Hepatocyte (in vitro differentiated cells): ENCODE measurements at places on chromosomes 4 and X. TPM values are rescaled to one million over a fixed set of nuclear protein-coding genes. Genes with fewer than 3 reads are reported as not detected.

Gene MRPL1
- 27.2 and 32.3 TPM in 2 replicates for total RNA-seq

DNA sequence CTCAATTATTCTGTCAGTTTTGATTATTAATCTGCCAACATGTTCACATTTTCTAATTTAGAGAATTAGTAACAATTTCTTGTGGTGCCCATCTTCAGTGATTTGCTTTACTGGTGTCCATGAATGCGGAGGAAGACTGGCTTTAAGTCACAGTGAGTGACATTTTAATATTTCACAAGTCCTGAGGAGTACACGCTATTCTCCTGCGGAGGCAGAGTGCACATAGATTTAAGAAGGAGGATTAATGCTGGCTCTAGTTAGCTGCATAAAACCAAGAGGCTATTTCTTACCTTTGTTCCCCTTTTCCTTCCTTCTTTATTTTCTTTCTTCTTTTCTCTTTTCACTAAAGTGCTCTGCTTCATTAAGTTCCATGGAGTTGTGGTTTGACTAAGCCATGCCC is 495.2 kb upstream of the IGFBP7 start:
- peaks cover 10% of the 10 kb centered on the region for H3K4me1 ChIP-seq
- DNase-seq, result no peak
- no peak overlapping the region for H3K27ac ChIP-seq
- no peaks in the 10 kb centered on the region for H3K27me3 ChIP-seq
- H3K4me3 ChIP-seq, result no peak overlapping the region
- H3K36me3 ChIP-seq, result no peaks in the 10 kb centered on the region

GRCh38 chrX:42714981-42715700 is 62.8 kb downstream of the PPP1R2C start:
- H3K36me3 ChIP-seq, result no peaks in the 10 kb centered on the region
- no peaks in the 10 kb centered on the region for H3K27me3 ChIP-seq
- no peak overlapping the region for H3K27ac ChIP-seq

Gene KLHL13
- 44.9 and 49.4 TPM in 2 replicates for total RNA-seq

- no peak overlapping the region for H3K4me3 ChIP-seq
- peak overlapping the region; percentile 38 for H3K27ac ChIP-seq
- H3K27me3 ChIP-seq, result no peaks in the 10 kb centered on the region
- DNase-seq, result peak; percentile 47
- H3K4me1 ChIP-seq, result no peaks in the 10 kb centered on the region
- no peaks in the 10 kb centered on the region for H3K36me3 ChIP-seq
These were observed 581.4 kb upstream of the DIPK2B start for GRCh38 chrX:45781901-45782553.

- H3K27me3 ChIP-seq, result no peaks in the 10 kb centered on the region
- H3K4me3 ChIP-seq, result no peak overlapping the region
- no peaks in the 10 kb centered on the region for H3K4me1 ChIP-seq
- no peak for DNase-seq
- H3K27ac ChIP-seq, result no peak overlapping the region
These were observed 571.2 kb upstream of the ACTRT1 start for GRCh38 chrX:128623361-128623760.

DNA sequence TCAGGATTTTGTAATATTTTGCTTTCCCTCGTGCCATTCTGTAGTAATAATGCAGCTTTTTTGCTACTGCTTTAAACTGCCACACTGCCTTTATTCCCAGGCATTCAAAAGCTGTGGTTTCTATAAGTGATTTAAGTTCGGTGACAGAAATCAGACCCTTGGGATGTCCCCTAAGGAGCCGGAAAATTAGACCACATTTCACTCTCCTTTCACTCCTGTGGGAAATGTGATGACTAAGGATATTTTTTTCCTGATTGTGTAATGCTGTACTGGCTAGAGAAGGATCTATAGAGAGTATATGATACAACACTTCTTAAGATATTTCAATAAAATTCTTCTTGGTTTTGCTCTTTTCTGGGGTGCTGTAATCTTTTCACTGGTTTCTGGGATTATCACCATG is 24.4 kb downstream of the UGT2A3 start:
- no peak for DNase-seq
- H3K36me3 ChIP-seq, result no peaks in the 10 kb centered on the region
- no peaks in the 10 kb centered on the region for H3K27me3 ChIP-seq
- no peak overlapping the region for H3K4me3 ChIP-seq

DNA sequence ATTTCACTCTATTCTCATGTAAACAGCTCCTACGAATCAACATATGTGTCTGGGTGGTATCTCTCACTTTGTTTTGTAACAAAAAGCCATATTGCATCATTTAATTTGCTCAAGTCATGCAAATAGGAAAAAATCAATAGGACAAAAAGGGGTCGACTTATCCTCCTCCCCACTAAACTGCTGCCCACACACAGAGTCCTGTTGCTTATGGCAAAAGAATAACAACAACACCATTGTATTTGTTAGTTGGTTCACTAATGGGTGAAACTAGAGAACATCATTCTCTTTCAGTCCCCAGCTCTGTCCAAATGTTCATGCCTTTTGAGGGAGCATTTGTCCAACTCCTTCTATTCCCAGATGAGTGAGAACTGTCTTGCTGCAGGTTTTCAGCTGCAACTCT is 2.1 kb downstream of the HHIP start:
- H3K36me3 ChIP-seq, result no peaks in the 10 kb centered on the region
- no peak for DNase-seq
- H3K27me3 ChIP-seq, result peaks cover 42% of the 10 kb centered on the region
- H3K4me1 ChIP-seq, result peaks cover 6% of the 10 kb centered on the region
- H3K4me3 ChIP-seq, result peak overlapping the region; percentile 71
- peak overlapping the region; percentile 43 for H3K27ac ChIP-seq

DNA sequence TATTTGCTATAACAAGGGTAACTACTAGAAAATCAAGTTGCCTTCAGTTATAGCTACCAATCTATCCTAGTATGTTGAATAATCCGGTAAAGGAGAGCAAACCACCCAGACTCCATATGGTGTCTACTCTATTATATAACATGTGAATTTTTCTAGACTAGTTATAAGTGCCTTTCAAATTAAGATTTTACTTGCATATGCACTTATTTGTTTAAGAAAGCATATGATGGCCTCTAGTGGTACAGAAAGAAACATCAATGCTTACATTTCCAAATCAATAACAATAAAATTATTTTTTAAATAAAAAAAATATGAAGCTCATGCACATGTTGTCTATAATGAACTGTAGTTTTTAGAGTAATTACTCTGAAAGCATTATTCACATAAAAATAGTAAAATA is 1516.4 kb upstream of the PABPC4L start:
- H3K27me3 ChIP-seq, result no peaks in the 10 kb centered on the region
- H3K4me1 ChIP-seq, result no peaks in the 10 kb centered on the region
- no peaks in the 10 kb centered on the region for H3K36me3 ChIP-seq
- DNase-seq, result no peak
- H3K27ac ChIP-seq, result no peak overlapping the region
- no peak overlapping the region for H3K4me3 ChIP-seq

GRCh38 chr4:186743261-186743660 is 19.6 kb upstream of the FAT1 start:
- H3K4me3 ChIP-seq, result no peak overlapping the region
- H3K4me1 ChIP-seq, result peaks cover 11% of the 10 kb centered on the region
- no peak for DNase-seq
- H3K36me3 ChIP-seq, result no peaks in the 10 kb centered on the region

DNA sequence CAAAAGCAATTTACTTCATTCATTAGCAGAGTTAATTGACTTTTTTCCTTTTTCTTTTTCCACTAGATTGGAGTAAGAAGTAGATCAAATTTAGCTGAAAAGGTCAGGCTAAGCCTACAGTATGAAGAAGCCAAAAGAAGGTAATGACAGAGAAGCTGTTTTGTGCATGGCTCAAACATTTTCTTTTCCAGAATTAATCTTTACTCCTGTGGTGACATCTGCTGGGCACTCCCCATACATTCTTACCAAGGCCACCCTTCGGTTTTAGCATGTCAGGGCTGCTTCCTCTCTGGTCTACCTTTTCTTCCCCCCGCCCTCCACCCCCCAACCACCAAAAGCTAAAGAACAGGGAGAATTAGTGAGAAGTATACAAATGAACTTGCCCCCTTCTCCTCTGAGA is 70.2 kb downstream of the CLDN22 start:
- H3K27ac ChIP-seq, result no peak overlapping the region
- no peaks in the 10 kb centered on the region for H3K36me3 ChIP-seq
- H3K4me1 ChIP-seq, result no peaks in the 10 kb centered on the region

DNA sequence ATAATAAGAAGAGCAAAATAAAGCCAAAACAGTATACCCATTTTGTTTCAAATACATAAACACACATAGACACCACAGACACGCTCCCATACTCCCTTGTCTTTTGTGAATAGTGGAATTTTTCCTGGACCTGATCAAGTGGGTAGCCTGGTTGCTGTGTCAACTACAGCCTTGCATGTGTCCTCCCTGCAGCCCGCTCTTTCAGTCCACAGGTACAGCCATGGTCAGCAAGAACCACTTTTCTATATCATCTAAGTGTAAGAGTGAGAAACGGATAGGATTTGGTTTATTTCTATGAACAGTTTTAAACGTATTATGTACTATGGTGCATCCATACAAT is 9.8 kb downstream of the PWWP3B start:
- H3K4me1 ChIP-seq, result no peaks in the 10 kb centered on the region
- no peak for DNase-seq
- peak overlapping the region; percentile 7 for H3K27ac ChIP-seq
- no peak overlapping the region for H3K4me3 ChIP-seq
- H3K27me3 ChIP-seq, result no peaks in the 10 kb centered on the region
- no peaks in the 10 kb centered on the region for H3K36me3 ChIP-seq

DNA sequence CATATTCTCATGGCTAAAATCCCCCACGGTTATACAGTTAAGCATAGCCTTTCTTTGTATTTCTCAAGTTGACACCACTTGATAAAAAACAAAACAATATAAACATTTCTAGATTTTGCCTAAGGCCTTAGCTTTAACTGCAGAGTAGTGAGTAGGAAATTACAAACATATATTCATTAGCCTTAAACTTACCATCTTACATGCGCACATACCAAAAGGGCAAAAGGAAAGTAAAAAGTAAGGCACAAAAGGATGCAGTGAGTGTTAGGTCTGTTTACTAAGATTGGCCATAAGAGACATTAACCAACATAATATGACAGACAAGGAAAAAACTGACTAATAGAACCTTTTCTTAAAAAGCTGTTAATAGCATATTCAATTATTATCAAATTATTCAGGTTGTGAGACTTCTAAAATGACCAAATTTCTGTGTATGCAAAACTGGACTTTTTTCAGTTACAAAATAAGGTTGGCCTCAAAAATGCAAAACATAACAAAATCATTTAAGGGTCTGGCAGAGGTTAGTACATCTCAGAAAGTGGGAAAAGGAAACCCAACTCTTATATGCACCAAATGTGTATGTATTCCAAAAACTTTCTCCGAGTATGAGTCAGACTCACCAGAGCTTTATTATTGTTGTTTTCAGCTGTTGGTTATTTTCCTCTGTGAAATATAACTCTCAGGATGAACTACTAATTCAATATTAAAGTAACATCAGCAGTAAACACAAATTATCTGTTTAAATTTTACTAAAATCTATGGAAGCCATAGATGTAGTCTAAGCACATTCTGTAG is 39.9 kb downstream of the SEPSECS start:
- H3K4me1 ChIP-seq, result no peaks in the 10 kb centered on the region
- no peaks in the 10 kb centered on the region for H3K27me3 ChIP-seq
- H3K27ac ChIP-seq, result no peak overlapping the region
- H3K4me3 ChIP-seq, result no peak overlapping the region

Gene LNX1
- 16.7 and 20.8 TPM in 2 replicates for total RNA-seq

DNA sequence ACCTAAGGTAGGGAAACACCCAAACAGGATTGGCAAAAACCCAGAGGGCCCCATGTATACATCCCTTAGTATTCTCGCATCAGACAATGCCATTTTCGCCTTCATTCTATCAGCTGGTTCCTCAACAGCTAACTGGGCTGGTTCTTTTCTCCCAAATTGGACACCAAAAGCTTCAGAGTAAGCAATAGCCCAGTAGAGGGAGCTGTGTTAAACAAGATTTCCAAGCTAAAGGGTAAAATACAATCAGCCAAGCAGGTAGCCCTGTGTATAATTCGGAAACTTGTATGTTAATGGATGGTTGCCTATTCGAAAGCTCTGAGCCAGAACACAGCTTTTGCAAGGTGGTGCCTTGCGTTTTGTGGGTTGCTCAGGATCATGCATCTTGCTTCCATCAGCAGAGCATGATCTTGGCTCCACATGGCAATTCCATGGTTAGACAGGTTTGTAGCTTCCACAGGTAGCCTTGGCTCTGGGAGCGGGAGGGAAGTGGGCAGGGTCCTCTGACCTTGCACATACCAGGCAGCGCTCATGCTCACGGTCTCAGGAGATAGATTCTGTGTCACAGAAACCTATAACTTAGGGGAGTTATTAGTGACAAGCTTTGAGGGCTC is 115.2 kb upstream of the LNX1 start:
- no peaks in the 10 kb centered on the region for H3K27me3 ChIP-seq
- H3K4me3 ChIP-seq, result no peak overlapping the region
- no peak overlapping the region for H3K27ac ChIP-seq
- H3K4me1 ChIP-seq, result peaks cover 17% of the 10 kb centered on the region
- peak; percentile 61 for DNase-seq

Gene FGA
- total RNA-seq, result 1,189 and 1,239 TPM in 2 replicates

Gene IRF2
- total RNA-seq, result 41.1 and 50.5 TPM in 2 replicates

Gene RAB9B
- 2.4 and 3.6 TPM in 2 replicates for total RNA-seq

DNA sequence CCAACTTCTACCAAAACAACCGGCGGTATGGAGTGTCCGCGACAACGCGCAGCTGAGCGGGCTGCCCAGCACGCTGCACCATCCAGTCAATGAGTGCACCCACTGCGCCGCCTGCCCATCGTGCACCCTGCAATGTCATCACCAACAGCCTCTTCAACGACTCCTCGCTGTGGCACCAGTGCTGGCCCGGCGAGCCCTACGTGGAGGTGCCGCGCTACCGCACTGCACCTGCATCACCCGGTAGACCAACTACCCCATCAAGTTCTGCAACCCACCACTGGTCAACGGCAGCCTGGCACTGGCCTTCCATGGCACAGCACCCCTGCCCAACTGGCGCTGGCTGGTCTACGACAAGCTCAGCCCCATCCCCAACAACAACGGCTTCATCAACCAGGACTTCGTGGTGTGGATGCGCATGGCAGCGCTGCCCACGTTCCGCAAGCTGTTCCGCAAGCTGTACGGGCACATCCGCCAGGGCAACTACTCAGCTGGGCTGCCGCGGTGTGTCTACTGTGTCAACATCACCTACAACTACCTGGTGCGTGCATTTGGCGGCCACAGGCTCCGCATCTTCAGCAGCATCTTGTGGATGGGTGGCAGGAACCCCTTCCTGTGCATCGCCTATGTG is 42.8 kb downstream of the IL13RA1 start:
- no peaks in the 10 kb centered on the region for H3K27me3 ChIP-seq
- H3K4me1 ChIP-seq, result no peaks in the 10 kb centered on the region
- no peak overlapping the region for H3K27ac ChIP-seq
- no peak for DNase-seq
- no peak overlapping the region for H3K4me3 ChIP-seq
- no peaks in the 10 kb centered on the region for H3K36me3 ChIP-seq

Gene UGT2B7
- total RNA-seq, result 114 and 125 TPM in 2 replicates
